Stimulated activated CD8-positive, alpha-beta memory T cell treated with anti-CD3 and anti-CD28 coated beads, Interleukin-7, amount 100 ng/mL, for 4 hours (primary cell): ENCODE measurements at places on chromosomes 2 and 18.

GRCh38 chr2:72193723-72194122 lies 46.1 kb upstream of the CYP26B1 start:
- no peak for DNase-seq

- no peak for DNase-seq
Measured at GRCh38 chr2:209413311-209414014, 10.4 kb upstream of the MAP2 start.

- no peak for DNase-seq
Measured at GRCh38 chr2:98301469-98301868, 44.8 kb upstream of the CNGA3 start.

DNA sequence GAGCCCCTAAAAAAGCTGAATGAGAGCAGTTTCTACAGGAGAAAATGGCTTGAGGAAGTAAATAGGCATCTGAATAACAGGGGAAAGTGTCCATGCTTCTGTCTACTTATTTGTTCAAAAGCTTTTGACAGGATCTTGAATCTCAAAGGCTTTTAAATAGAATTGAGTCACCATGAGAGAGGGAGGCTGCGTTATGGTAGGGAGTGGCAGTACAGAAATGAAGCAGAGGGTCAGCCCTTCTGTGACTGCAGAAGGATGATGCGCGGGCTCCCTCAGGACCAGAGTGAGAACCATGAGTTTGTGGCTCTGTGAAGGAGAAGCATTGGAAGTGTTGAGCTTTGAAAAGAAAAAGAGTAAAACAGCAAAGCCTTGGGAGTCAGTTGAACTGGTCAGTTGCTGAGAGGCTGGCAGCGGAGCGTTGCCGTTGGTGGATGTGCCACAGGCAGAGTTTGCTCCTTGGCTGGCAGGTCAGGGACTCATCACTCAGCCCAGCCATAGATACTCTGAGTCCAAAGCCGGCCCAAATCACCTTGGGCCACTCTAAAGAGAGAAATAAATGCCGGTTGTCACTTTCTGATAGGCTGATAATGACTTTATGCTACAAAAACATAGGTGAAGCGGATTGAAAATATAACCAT lies 17.4 kb downstream of the COPS7B start:
- no peak for DNase-seq

DNA sequence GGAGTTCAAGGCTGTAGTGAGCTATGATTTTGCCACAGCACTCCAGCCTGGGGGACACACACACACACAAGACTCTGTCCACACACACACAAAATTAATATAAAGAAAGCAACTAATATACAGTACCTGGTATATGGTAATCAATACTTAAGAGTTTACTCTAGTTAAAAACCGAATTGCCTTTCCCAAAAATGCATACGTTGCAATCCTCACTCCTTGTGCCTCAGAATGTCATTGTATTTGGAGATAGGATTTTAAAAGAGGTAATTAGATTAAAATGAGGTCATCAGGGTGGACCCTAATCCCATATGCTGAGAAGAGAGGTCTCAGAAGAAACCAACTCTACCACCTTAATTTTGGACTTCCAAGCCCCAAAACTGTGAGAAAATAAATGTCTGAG lies 35.7 kb downstream of the TMEM237 start:
- DNase-seq: no peak

- DNase-seq: no peak
Measured at GRCh38 chr2:16650287-16651249, 15.1 kb downstream of the CYRIA start.

DNA sequence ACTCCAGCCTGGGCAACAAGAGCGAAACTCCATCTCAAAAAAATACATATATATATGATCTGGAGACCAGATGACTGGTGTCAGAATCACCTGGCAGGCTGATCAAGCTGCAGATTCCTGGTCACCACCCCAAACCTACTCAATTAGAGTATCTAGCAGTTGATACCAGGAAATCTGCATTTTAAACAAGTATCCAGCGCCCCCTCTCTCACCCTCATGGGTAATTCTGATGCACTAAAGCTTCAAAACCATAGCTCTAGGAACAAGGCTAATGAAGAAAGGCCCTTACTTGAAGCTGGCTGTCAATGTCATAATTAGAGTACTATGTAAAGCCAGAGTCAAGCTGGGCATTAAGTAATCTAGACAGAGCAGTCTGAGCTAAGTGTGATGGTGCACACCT lies 25.0 kb upstream of the PCBP1 start:
- DNase-seq: no peak

- no peak for DNase-seq
Measured at GRCh38 chr2:85865539-85866164, 23.1 kb downstream of the ST3GAL5 start.

DNA sequence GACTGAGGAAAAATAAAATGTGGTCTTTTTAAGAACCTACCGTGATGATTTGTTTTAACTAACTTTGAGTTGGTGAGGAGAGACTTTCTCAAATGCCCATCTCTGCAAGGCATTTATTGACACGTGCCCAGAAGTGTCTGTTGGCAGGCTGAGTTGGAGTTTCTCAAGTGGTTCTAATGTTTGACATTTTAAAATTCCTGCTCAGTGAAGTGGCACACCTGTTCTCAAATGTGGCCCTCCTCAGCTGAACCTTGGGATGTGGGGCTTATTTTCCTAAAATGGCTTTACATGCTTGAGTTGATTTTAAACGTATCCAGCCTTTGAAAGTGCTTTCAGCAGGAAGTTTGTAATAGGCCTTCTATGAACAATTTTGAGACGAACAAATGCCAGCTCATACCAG lies 876 bp upstream of the CAVIN2 start:
- DNase-seq: no peak

- no peak for DNase-seq
Measured at GRCh38 chr18:12703664-12704063, 822 bp downstream of the PSMG2 start.

DNA sequence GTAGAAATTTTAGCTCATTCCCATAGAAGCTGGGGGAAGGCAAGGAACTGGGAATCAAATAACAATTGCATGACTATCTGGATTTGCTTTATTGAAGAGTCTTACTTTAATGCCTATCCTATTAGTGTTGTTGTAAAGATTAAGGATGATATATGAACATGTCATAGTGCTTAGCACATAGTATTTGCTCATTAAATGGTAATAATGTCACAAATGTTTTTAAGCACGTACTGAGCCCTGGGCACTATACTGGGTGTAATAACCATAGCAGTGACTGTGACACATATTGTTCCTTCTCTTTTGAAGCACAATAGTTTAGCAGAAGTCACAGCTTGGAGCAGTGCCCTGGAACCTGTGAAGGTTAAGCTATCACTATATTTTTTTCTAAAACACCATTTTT lies 47.2 kb upstream of the DTNB start:
- DNase-seq: no peak

GRCh38 chr2:145220496-145220895 lies 700.6 kb upstream of the ZEB2 start:
- no peak for DNase-seq

DNA sequence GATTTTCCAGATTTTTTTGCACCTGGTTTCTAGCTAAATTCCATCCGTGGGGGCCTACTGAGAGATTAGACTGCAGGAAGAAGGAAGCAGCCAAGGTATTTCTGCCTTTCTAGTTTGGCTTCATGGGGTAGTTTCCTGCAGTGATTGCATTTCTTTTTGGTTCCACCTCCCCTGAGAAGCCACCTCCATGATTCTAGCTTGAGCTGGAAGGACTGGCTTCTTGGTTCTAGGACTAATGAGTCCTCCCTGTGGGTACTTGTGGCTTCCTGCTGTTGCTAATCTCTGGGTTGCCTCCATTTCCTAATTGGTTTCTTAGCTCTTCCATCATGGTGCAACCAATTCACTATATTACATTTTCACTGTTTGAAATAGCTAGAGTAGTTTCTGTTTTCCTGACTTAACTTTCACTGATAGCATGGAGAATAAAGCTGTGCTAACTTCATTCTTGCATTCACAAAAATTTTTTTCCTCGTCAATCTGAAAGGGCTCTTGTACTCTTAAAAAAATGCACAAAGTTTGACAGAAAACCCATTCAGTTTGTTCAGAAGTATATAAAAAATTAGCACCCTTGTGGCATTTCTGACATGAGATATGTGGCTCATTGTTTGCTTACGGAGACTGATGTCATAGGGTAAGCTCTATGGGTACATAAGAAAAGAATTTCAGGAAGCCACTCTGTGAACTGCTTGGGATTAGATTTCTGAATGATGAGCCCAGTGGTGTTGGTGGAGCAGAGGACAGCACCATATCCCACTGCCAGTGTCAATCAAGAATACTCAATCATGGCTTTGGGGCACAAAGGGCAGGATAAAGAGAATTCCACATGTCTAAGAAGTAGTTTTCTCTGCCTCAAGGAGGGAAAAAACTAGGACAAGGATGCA lies 242.8 kb upstream of the RBMS1 start:
- no peak for DNase-seq

DNA sequence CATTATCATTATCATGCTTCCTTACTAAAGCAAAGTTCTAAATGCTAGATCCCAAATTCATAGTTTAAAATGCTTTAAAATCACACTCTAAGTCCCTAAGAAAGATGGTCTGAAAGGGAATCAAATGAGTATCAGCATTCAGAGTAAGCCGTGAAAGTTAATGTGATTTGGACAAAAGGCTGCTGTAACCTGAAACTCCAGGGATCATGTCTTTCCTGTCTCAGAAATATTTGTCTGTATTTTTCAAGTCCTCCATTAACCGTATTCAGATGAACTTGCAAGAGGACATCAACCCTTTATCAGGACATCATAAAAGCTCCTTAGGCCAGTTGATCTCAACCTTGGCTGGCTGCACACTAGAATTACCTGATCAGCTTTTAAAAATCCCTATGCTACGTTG lies 324.3 kb upstream of the PKDCC start:
- no peak for DNase-seq

GRCh38 chr2:9594366-9595054 lies 36.3 kb downstream of the YWHAQ start:
- no peak for DNase-seq

DNA sequence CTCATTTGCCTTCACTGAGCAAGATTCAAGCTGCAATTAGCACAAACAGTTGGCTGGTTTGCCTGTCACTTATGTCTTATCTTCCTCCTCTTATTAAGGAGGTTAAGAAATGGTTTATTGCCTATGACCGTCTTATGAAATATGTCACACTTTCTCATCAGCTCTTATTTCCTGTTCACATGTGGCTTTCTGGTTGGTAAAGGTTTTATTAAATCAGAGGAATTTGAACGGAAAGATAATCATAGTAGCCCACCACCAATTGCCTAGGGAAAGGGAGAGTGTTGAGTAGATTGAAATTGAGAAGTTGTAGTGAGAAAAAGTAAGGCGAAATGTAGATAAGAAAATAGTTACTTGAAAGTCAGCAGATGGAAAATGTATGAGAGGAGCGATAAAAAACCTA lies 4.2 kb upstream of the IL1R1 start:
- no peak for DNase-seq

- no peak for DNase-seq
Measured at GRCh38 chr2:21052044-21052443, 8.2 kb upstream of the APOB start.

DNA sequence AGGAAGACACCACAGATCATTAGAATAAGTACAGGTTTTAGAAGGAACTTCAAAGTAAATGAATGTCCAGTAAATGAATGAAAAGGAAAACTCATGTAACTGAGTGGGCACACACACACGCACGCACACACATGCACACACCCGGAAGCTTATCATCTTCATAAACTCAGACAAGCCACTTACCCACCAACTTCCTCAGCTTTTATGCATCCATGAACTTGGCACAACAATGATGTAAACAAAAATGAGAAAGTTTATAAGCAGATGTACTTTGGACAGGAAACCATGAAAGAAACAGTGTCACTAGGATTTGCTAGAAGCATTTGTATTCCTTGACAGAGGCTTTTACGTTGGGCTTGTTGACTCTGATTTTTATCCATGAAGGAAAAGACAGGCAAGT lies 23.2 kb downstream of the RNF152 start:
- no peak for DNase-seq

DNA sequence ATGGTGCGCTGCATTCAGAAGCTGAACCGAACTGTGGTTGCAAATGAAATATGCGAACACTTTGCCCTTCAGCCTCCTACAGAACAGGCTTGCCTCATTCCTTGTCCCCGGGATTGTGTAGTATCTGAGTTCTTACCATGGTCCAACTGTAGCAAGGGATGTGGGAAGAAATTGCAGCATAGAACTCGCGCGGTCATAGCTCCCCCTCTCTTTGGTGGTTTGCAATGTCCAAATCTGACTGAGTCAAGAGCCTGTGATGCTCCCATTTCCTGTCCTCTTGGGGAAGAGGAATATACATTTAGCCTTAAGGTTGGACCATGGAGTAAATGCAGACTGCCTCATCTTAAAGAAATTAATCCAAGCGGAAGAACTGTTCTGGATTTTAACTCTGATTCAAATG lies 291.4 kb downstream of the THSD7B start:
- DNase-seq: no peak

DNA sequence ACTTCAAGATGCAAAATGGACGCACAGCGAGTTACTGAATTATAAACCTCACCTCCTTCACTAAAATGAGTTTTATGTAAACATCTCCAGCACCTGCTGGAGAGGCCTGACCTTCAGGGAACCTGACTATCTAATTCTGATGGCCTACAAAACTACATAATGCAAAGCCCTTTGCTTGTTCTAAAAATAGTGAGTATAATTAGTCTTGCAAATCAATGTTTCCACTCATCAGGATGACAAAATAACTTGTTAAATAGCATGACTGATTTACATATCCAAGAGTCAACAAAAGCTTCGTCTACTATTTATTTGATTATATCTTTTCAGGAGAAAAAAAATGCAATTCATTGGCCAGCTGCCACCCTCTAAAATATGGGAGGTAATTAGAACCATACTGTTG lies 326.3 kb upstream of the MC4R start:
- no peak for DNase-seq

DNA sequence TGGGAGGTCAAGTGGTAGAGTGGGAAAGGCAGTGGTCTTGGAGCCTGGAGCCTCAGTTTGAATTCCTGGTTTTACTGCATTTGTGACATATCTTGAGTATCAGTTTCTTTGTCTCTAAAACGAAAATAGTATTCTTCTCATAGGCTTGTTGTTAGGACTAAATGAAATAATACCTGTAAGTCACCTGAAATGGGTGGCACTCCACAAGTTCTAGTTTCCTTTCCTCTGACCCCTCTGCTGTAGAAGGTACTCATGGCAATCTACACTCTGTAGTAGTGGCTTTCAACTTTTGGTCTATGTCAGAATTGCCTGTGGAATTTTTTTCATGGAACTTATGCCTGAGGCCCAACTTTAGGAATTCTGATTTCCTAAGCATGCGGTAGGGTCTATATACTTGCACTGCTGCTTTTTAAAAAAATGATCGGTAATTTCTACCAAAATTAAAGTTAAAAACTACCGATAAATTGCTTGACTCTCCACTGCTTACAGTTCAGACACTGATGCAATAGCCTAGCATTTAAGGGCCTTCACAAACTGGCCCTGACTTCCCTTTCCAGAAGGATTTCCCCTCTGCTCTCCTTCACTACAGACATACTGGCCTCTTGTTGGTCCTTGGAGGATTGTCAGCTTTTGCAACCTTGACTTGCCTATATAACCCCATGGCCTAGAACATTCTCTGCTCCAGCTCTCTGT lies 47.2 kb downstream of the PLEK start:
- no peak for DNase-seq

DNA sequence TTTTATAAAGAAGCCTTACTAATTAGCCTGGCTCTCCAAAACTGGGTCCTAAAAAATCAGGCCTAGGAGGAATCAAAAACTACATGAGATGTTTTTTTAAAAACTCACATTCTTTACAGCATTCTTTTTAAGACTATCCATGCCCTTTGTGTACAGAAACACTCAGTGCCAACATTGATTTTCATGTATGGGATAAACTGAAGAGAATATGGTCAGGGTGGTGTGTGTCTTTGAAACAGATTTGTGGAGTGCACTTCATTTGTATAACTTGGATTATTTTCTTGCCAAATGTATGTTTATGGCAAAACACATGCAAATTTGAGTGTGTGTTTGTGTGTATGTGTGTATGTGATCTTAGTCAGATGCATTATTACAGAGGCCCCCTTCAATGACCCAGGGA lies 283.6 kb upstream of the ATP5MC3 start:
- DNase-seq: no peak
